ENCODE measurements at places on chromosomes 16 and 17.
A peak's percentile ranks its signal among the peaks of the same experiment; 100 is the strongest.

GRCh38 chr17:41404024-41404671 lies 6.7 kb upstream of the KRT31 start:
- DNase-seq = peak; percentile 32

GRCh38 chr17:14506364-14506763 lies 205.5 kb downstream of the HS3ST3B1 start:
- no peak for DNase-seq

DNA sequence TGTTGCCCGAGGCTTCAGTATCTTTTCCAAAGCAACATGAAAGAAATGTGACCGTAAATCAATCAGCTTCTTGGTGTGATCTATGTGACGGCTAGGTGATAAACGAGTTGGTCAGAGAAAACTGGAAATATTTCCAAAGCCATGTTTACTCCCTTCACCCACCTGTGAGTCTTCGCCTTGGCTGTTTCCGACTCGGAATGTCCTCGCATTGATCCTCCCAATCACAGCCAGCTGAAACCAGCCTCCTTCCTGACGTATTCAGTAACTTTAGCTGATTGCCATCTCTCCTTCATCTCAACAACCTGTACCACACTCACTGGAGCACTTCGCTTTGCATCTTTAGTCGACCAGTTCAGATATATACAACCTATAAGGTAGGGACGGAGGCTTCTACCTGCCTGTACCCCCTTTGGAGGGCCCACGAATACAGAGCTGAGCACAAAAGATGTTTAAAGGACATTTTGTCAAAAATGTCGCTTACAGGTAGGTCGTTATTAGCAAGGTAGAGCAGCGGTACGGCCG lies 705 bp downstream of the KRABD2 start:
- no peak for DNase-seq

DNA sequence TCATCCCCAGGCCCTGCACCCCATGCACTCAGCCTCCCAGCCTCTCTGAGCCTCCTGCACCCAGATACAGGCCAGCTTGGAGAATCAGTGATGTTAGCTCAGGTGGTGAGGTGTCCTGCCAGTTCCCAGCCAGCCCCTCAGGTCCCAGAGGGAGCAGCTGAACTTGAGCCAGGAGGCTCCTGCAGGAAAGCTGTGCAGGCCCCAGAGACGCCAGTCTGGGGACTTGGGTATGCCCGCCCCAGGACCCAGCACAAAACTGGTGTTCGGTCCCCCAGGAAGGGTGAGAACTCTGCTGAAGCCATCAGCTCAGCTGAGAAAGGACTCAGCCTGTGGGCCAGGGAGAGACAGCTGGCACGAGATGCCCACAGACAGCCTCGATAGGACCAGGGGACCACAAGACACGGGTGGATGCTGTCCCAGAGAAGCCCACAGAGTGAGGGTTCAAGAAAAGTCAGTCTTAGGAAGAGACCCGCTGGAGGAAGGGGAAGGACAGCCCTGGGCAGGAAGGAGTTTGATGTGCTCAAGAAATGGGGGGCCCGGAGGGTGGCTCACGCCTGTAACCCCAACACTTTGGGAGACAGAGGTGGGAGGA lies 11.0 kb downstream of the ENDOV start:
- no peak for DNase-seq

GRCh38 chr16:50955311-50955710 lies 195.8 kb downstream of the SALL1 start:
- DNase-seq = no peak

- no peak for DNase-seq
Observed at GRCh38 chr17:72397687-72398086, 276.9 kb downstream of the SOX9 start.

DNA sequence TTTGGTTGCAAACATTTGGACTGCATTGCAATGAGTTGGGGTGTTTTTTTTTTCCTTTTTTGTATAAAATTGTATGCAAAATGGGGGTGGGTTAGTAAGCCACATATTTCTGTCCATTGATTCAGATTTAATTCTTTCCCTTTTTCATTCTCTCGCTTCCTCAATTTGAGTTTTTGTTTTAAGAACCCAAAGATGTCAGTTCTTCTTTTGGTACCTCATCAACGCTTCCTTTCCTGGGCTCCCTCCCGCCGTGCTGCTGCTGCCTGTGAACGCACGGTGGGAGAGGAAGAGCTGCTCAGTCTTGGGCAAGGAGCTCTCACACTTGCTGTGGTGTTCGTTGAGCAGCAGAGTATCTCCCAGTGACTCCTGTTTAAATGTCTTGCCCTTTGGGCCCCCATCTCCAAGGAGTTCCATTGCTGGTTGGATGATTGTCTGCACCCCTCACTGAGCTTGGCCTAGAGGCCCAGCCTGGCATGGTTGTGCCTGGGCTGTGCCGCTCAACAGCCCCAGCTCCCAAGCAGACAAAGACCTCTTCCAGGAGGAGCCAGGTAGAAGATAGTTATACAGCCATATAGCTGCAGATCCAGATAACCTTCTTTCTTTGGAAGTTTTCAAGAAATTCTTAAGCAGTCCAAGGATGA lies 13.6 kb downstream of the UBFD1 start:
- no peak for DNase-seq

Data from central memory CD4-positive, alpha-beta T cell (primary cell).